ENCODE measurements at places on chromosomes 5 and 9.

- no peak for DNase-seq
Measured at GRCh38 chr5:90406466-90406865, 3.1 kb downstream of the CETN3 start.

DNA sequence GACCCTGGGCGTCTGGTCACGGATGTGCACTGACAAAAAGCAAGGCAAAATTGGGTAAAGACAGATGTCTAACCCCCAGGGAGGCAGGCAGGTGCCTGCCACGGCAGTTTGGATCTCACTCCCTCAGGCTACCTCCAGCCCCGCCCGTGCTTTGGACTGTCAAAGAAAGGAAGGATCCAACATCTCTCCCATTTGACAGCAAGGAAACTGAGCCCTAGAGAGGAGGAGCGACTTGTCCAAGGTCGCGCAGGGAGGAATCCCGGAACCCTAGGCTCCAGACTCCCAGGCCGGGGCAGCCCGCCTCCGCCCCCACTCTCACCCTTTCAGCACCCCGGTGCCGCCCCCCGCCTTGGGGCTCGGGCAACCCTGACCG lies 376 bp downstream of the GOLGA1 start:
- DNase-seq, result no peak

DNA sequence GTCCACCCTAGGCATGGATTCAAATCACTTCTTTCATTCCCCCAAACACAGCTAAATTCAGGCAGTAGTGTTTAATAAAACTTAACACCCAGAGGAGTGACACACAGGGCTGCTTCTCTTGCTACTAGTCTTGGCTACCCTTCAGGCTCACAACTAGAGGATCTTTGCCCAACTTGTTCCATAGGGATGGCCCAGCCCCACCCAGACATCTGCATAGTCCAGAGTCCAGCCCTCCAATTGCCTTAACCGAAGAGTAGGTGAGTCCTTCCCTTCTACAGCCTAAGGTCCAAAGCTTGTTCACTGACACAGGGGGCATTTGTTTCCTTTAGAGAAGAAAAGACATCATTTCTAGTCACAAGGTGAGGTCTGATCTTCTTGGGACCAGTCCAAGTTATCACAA lies 15.2 kb upstream of the RXFP3 start:
- DNase-seq, result no peak

- no peak for DNase-seq
Measured at GRCh38 chr5:166166071-166166470, 2125.4 kb upstream of the WWC1 start.

DNA sequence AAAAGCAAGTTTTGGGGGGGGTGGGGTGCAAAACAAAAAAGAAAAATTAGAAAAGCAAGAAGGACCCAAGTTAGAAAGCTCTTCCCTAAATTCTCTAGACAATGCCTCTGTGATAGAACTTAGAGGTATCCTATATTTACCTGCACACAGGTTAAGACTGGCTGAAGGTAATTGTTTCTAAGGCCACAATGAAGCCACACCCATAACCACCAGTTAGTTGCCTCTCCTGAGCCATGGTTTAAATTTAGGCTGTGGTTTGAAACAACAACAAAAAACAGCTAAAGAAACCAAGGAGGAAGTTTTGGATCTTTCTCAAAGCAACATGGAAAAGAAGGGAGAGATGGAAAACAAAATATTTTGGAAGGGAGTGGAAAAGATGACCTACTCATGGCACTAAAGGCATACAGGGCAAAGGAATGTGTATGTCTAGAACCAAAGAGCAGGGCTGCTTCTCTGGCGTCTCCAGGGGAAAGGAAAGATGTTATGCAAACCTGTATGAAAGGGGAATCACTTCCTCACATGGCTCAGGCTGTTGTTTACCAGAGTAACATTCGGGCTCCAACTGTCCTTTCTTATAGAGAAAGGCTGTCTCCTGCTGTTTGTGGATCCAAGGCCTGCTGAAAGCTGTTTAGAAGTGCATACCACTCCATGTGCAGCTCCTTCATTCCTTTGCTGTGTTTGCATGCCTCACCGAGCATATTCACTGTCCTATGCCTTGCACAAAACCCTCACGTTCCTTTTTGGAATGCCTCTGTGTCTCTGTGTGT lies 408.9 kb upstream of the MPDZ start:
- no peak for DNase-seq

GRCh38 chr5:101969742-101970141 lies 326.3 kb downstream of the SLCO4C1 start:
- no peak for DNase-seq

- DNase-seq, result no peak
Measured at GRCh38 chr9:129422032-129422842, 198.7 kb downstream of the C9orf50 start.

GRCh38 chr5:15354021-15354420 lies 146.0 kb upstream of the FBXL7 start:
- no peak for DNase-seq

- DNase-seq, result no peak
Measured at GRCh38 chr9:136995772-136996311, 526 bp downstream of the CLIC3 start.

DNA sequence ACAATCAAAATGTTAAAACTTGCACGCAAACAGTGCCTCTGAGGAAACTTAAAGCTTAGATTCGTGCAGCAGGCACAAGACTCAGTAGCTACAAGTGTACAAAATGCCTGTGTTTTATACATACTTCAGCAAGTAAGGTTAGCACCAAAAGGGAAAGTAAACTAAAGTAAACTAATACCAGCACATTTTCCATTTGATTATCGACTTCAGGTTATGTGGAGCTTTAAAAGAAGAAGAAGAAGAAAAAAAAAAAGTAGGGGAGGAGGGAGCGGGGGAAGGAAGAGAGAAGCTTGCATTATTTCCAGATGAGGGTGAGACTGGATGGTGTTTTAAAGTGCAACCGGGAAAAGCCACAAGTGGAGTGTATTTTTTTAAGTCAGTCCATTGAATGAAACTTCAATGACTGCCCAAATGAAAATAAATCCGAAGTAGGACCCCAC lies 596 bp upstream of the ADAMTS6 start:
- no peak for DNase-seq

GRCh38 chr5:115243412-115243811 lies 19.3 kb downstream of the PGGT1B start:
- DNase-seq, result no peak

- DNase-seq, result no peak
Measured at GRCh38 chr5:151569132-151570046, 21.7 kb downstream of the FAT2 start.

- DNase-seq, result no peak
Measured at GRCh38 chr9:32787816-32788215, 4.5 kb downstream of the TMEM215 start.

GRCh38 chr9:128123451-128124080 lies 4.0 kb downstream of the PTGES2 start:
- DNase-seq, result no peak

- no peak for DNase-seq
Measured at GRCh38 chr9:86978922-86979474, 31.7 kb upstream of the GAS1 start.

- DNase-seq, result no peak
Measured at GRCh38 chr5:131305906-131306305, 42.1 kb downstream of the CDC42SE2 start.

DNA sequence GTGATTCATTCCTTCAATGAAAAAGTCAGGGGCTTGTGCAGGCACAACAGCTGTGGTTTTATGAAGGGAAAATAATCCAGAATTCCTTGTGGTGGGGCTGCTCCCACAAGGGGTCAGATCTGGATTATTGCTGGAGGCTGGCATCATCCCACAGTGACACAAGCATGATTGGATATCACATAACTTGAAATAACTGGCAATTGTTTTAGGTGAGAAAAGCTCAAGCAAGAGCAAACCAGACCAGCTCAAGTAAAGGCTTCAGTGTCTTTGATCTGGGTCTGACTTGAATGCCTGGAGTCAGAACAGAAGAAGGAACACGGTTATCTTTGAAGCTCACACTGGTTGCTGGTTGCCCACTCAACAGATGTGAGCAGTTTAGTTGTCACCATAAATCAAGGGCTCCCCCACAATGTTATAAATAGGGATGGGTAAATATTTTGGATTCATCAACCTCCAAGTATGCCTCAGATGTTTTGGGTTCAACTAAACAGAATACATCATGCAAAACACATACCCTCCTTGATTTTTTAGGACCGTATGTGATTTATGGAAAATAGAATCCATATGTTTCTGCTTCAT lies 3.1 kb upstream of the ZNF474 start:
- no peak for DNase-seq

- no peak for DNase-seq
Measured at GRCh38 chr9:11319538-11319937, 706.7 kb upstream of the PTPRD start.

DNA sequence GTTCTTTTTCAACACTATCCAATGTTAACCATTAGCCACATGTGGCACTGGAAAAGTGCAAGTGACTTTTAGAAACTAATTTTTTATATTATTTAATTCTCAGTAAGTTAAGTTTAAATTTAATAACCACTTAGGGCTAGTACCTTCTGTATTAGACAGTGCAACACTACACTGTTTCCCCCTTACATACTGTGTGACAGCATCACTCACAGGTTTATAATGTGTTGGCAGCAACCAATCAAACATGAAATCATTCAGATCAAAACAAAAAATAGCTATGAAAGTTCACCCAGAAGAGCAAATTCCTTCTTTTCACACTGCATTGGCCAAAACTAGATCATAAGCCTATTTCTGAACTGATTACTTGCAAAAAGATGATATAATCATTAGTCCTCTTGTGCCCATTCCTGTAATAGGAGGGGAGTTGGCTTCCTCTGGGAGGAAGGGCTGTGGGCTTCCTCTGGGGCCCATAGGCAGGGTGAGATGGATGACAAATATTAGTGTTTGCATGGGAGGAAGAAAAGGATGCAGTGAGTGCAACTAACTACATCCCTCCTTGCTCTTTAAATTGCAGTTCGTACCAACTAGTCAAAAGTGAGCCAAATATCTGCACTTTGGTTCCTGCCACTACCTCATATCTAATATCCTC lies 708.1 kb upstream of the RGMB start:
- no peak for DNase-seq

DNA sequence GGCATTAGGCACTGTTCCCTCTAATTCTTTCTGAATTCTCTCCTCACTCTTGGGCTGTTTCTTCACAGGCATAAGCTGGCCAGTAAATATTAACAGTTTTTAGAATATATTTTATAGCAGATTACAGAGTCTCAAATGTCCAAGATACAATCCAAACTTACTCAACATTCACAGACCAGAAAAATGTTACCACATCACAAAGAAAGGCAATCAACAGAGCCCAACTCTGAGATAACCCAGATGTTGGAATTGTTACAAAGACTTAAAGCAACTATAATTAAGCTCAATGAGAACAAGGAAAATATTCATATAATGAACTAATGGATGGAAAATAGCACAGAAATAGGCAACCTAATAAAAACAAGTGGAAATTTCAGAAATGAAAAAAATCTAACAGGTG lies 401.1 kb upstream of the RGMB start:
- DNase-seq, result no peak

DNA sequence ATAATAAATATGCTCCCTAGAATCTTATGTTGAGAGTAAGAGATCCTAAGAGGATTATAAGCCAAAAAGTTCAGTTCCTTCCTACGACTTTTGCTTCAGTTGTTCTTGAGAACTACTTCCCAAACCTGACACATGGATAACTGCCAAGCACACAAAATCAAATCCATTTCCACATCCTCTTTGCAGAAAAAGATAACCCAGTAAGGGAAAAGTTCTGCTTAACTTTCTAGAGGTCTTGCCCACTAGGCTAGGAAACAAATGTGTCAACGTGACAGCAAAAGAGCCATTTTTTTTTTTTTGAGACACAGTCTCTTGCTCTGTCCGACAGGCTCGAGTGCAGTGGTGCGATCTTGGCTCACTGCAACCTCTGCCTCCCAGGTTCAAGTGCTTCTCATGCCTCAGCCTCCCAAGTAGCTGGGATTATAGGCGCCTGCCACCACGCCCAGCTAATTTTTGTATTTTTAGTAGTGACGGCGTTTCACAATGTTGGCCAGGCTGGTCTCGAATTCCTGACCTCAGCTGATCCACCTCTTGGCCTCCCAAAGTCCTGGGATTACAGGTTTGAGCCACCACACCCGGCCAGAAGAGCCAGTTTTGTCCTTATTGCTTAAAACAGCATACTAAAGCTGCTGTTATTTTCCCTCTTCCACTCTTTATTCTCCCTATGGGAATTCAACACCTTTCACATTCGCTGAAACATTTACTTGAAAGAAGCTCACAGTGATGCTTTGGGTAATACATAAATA lies 24.2 kb downstream of the CSNK1A1 start:
- DNase-seq, result no peak

DNA sequence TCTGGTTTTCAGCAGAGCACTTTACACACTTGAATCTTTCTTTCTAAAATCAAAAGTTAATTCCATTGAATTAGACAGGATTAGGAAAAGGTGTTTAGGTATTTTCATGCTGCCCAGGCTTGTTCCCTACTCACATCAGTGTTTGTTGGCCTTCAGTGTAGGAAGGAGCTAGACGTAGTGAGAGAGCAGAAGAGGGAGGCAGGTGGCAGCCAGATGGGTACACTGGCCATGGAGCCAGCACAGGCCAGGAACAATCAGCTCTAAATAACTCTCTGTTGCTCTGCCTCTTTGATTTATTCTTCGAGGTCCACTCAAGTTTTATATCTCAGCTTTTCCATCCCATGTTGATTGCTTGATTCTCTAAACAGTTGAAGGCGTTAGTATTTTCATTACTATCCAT lies 529.6 kb downstream of the PSAT1 start:
- no peak for DNase-seq

Measured in effector CD8-positive, alpha-beta T cell (primary cell).